Non-pigmented ciliary epithelial cell (primary cell): ENCODE measurements at places on chromosomes 5 and 9.

DNA sequence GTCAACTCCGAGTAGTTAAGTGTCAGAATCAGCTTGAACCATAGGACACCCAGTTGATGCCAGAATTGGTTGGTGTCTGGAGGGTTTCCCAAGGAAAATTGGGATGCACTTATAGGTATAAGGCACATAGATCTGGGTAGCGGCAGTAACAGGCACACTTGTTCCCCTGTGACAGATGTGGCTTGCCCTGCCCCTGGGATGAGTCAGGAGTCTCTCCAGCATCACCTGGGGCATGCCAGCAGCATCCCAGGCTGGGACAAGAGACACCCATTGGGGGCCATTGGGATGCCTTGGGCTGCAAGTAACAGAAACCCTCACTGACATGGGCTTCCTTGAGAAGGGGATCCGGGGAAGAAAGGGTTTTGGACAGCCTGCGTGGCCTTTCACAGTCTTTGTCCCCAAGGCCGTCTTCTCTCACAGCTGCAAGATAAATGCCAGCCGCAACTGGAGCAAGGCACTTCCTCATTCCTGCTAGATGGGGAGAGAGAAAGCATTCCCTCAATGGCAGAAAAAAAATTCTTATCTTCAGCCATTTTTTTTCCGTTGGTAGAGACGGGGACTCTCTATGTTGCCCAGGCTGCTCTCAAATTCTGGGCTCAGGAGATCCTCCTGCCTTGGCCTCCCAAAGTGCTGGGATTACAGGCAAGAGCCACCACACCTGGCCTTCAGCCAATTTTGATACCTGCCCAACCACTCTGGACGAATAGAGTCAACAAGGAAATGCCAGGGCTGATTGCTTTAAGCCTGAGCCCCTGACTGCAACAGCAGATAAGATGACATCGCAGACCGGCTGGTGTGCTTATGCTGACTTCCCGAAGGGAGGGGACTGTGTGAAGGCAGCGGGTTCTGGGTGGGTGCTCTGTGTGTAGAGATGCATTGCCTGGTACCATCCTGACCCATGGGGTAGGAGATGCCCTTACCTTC lies 13.3 kb upstream of the RNF130 start:
- no peak for DNase-seq

DNA sequence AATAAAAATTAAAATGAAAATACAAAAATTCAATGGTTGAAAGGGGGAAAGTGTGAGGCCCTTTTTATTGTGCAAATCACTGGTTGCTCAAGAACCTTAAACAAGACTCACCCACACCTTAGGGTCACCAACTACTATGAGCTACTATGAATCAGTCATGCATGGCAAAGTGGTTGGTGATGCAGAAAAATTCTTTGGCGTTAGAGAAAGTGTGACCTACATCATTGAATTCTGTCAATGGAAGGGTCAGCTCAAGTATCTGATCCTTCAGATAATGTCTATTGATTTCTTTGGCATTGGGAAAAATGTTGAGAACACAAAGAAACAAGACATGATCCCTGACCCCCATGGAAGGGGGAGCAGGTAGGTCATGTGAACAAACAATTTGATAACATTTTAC lies 149.7 kb upstream of the ADCY2 start:
- no peak for DNase-seq

GRCh38 chr9:19378164-19378563 lies 1.9 kb downstream of the RPS6 start:
- no peak for DNase-seq

- no peak for DNase-seq
Measured at GRCh38 chr5:154782812-154783592, 27.8 kb downstream of the LARP1 start.

GRCh38 chr5:178285399-178286225 lies 53.0 kb upstream of the PHYKPL start:
- DNase-seq, result no peak
